ENCODE measurements at places on chromosomes 2 and 18. TPM values are rescaled to one million over a fixed set of nuclear protein-coding genes. Genes with fewer than 3 reads are reported as not detected.

GRCh38 chr18:9454061-9454703 lies 21.1 kb upstream of the RALBP1 start:
- DNase-seq, result no peak

PLGLB1 gene
- not detected for total RNA-seq

IL1B gene
- 15.8 TPM for total RNA-seq

GRCh38 chr2:120751553-120751952 lies 15.9 kb downstream of the GLI2 start:
- DNase-seq, result no peak

VPS54 gene
- 19.1 TPM for total RNA-seq

- DNase-seq, result no peak
Observed at GRCh38 chr18:7068871-7069590, 48.6 kb downstream of the LAMA1 start.

UGT1A8 gene
- 2.2 TPM for total RNA-seq

- DNase-seq, result peak; percentile 36
Observed at GRCh38 chr2:18455236-18455862, 105.1 kb downstream of the RDH14 start.

MFSD6 gene
- total RNA-seq, result 0.53 TPM

DNA sequence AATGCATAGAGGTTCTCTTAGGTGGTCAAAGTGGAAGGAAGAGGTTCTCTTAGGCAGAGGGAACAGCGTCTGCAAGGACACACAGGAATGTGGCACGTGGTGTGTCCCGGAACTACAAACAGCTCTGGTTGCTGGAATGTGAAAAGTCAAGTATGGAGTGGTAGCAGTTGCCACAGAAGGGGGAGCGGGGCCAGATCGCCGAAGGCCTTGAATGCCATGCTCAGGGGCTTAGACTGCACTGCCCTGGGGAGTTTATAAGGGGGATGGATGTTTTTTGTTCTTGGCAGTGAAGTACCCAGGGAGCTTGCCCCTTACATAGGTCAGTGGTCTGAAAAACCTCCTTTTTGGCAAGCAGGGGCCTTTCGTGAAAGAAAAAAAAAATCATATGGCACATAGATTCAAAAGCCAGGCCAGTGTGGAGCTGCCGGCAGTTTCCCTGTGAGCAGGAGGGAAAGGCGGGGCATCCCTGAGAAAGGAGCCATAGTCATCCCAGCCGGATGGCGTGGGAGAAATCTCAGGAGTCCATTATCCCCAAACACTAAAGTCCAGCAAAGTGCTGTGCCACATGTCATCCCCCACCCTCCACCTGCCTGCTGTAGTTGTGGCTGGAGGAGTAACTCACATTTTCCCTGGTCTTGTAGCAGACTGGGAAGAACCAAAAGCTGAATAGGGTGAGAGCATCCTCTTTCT lies 45.4 kb downstream of the GORASP2 start:
- DNase-seq, result no peak

COL5A2 gene
- 488 TPM for total RNA-seq

DNA sequence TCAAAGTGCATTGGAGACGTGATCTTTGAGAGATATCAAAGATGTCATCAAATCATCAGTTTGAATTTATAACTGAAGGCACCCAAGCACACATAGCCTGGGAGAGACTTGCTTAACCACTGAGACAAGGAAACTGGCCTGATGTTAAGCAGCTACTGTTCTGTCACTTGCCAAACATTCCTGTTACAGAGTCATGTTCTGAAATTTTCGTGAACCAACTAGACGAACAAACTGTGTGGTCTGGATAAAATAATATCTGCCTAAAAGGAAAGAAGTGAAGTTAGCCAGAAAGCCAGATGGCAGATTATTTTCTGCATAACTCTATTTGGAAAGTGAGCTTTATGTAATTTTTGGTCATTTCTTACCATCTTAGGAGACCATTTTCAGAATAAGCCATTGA lies 51.4 kb downstream of the SPATS2L start:
- DNase-seq, result no peak

- no peak for DNase-seq
Observed at GRCh38 chr2:42906111-42906556, 113.8 kb upstream of the HAAO start.

DNA sequence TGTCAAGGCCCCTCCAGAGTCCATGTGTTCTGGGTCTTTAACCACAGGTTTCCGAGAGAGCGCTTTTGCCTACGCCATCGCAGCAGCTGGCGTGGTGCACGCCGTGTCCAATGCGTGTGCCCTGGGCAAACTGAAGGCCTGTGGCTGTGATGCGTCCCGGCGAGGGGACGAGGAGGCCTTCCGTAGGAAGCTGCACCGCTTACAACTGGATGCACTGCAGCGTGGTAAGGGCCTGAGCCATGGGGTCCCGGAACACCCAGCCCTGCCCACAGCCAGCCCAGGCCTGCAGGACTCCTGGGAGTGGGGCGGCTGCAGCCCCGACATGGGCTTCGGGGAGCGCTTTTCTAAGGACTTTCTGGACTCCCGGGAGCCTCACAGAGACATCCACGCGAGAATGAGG lies 9.3 kb downstream of the WNT10A start:
- no peak for DNase-seq

- no peak for DNase-seq
Observed at GRCh38 chr18:45608400-45608799, 6.9 kb upstream of the SLC14A2 start.

LBH gene
- total RNA-seq, result 60.0 TPM

GRCh38 chr2:45726188-45726587 lies 74.7 kb downstream of the PRKCE start:
- no peak for DNase-seq

DNA sequence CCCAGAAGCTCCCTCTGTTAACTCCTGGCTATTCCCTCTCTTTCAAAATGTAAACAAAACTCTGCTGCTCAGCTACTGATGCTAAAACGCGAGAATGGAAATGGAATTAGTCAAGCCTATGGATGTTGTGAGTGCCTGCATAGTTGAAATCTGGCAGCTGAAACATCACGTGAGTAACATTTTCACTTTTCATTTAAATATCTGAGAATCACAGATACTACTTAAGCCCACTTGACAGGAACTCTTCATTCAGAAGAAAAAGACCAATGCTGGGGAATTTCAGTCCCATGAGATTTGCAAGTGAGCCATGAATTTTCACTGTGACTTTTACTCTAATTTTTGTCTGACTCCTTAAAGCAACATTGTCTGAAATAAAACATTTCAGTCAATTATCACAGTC lies 215.3 kb upstream of the SESTD1 start:
- no peak for DNase-seq
